ENCODE measurements at places on chromosomes 3 and 15.

DNA sequence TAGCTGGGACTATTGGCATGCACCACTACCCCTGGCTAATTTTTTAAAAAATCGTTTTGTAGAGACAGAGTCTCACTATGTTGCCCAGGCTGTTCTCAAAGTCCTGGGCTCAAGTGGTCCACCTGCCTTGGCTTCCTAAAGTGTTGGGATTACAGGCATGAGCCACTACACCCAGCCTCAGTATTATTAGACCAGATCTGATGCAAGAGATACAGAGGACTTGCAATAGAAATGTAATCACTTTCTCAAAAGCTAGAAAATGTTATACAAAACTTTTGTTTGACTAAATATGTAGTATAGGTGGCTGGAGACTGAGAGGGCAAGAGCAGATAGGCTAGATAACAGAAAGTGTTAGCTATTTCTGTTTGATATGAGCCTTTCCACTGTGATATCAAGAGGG lies 531.9 kb downstream of the SOX2 start:
- DNase-seq: no peak

GRCh38 chr3:102830415-102830814 lies 395.6 kb downstream of the ZPLD1 start:
- DNase-seq: no peak

- DNase-seq: no peak
Measured at GRCh38 chr3:166481340-166481739, 644.1 kb upstream of the BCHE start.

GRCh38 chr3:115996420-115997108 lies 373.3 kb downstream of the GAP43 start:
- no peak for DNase-seq

DNA sequence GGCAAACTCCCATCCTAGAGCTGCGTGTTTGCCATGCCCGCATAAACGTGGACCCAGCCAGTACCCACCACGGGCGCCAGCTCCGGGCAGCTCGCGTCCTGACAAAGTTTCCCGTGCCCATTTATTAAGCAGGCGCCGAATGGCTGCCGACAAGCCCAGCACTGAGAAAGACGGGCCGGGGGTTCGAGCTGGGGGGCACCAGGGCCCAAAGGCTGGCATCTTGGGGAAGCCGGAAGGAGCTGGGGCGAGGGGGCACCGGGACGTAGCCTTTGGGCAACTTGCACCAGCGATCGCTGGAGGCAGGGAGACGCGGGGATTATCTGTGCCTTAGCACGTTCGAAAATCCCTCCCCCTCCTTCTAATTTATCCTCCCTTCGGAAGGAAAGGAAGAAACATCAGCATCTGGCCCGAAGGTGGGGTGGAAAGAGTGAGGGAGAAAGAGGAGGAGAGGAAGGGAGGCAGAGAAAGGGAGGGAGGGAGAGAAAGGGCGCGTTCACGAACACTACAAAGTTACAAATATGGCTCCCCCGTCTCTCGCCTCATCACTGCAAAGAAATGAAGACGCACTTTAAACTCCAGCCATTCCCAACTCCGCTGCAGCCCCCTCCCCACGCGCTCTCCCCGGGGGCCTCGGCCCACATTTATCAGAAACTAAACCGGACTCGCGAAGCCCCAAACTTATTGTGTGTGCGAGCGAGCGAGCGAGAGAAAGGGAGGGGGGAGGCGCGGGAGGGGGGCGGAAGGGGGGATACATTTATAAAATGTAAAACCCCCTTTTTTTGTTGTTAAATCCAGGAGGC lies 1.0 kb downstream of the ANP32A start:
- DNase-seq: no peak

- no peak for DNase-seq
Measured at GRCh38 chr3:8253201-8253600, 248.4 kb upstream of the LMCD1 start.

GRCh38 chr3:42661593-42662022 lies 8.1 kb downstream of the ZBTB47 start:
- DNase-seq: no peak

GRCh38 chr3:126039870-126040269 lies 44.1 kb downstream of the SLC41A3 start:
- DNase-seq: no peak

DNA sequence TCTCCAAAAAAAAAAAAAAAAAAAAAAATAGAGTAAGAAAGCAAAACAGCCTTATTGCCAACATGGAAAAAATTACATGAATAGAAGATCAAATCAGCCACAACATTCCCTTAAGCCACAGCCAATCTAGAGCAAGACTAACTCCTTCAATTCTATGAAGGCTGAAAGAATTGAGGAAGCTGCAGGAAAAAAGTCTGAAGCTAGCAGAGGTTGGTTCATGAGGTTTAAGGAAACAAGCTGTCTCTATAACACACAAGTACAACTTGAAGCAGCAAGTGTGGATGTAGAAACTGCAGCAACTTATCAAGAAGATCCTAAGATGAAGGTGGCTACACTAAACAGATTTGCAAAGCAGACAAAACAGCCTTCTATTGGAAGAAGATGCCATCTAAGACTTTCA lies 9.3 kb downstream of the PARL start:
- DNase-seq: no peak
